ENCODE measurements at places on chromosomes 13 and 19. TPM values are rescaled to one million over a fixed set of nuclear protein-coding genes. Genes with fewer than 3 reads are reported as not detected.

Gene ZNF808
- total RNA-seq: 20.9 TPM

Gene ZNF615
- total RNA-seq: 20.0 TPM

Gene DMKN
- 2.5 TPM for total RNA-seq

Gene CATSPERD
- total RNA-seq: not detected

Gene FGF22
- not detected for total RNA-seq

Gene GIPC3
- total RNA-seq: not detected

Gene CCNE1
- total RNA-seq: 14.4 TPM

Gene PRR19
- 0.19 TPM for total RNA-seq

Gene SPRED3
- total RNA-seq: 3.3 TPM

Gene ZNF549
- 6.5 TPM for total RNA-seq

Gene STX10
- total RNA-seq: 54.4 TPM

Gene DOCK6
- total RNA-seq: 16.3 TPM

Gene COL5A3
- total RNA-seq: 4.0 TPM

Gene CEBPG
- 30.7 TPM for total RNA-seq

Gene SCN1B
- 1.3 TPM for total RNA-seq
